GM23338 (cell line): ENCODE measurements at places on chromosomes 12 and 14.
A peak's percentile ranks its signal among the peaks of the same experiment; 100 is the strongest.

- no peak for DNase-seq
Observed at GRCh38 chr14:55927028-55927427, 191.2 kb upstream of the PELI2 start.

- no peak for DNase-seq
Observed at GRCh38 chr14:100052819-100053218, 12.4 kb upstream of the EVL start.

DNA sequence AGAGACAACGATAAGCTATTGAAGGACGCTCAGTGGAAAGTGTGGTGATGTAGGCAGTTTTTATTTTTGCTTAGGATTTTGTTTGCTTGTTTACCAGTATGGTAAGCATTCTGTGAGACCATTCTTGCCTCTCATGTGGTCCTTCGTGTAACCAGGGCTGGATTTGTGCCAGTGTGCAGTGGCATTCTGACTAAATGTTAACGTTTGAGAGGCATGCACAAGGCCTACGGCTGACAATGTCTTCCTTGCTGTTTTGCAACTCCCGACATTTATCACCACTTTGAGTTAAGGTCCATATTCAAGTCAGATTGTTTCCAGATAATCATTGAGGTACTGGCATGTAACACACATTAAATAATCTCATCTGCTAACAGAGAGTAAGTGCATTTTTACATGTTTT lies 102.3 kb upstream of the BCAT1 start:
- DNase-seq: no peak

DNA sequence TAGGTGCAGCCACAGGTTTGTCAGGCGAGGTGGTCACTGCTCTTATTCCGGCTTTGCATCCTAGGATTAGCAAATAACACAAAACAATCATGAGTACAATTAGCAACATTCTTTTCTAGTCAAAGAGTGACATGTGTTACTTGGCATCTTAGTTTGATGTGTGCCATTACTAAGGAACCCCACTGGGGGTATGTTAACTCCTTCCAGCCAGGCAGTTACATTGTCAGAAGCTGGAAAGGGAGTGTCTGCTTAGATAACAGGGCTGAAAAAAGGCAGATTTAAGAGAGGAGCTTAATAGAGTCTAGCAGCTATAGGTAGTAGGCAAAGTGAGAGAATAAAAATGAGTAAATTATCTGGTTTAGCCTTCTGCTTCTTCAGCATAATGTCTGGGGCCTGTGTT lies 30.5 kb upstream of the METAP2 start:
- DNase-seq: peak; percentile 51

- no peak for DNase-seq
Observed at GRCh38 chr14:76830556-76830955, 4.3 kb downstream of the LRRC74A start.

DNA sequence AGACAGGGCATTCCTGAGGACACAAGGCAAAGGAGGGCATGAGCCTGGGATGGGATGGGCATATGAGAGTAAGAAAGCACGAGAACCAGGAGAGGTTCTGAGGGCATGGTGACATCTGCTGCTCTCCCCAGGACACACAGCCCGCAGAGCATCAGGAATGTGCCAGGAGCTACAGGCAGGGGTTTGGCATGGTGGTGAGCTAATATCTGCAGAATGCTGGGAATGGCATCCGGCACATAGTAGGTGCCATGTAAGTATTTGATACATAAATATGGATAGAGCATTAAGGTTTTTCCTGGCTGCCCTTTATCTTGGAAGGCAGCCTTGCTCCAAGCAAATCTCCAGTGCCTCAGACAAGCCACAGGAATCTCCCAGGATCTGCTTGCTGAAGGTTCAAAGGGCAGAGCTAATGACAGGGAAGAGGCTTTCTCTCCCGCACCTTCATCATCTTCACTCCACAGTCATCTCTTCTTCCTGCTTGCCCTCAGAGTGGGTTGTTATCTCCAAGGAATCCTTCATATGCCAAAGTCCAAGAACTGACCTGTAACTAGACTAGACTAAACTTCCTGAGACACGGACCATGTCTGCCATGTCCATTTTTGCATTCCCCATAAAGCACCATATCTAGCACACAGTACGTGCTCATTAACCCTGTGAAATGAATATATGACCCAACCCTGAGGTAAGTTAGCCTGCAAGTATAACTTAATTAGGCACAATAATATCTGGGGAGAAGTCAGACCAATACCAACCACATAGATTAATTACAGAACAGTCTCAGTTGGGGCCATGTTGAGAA lies 62.0 kb upstream of the SCN8A start:
- DNase-seq: peak; percentile 7

DNA sequence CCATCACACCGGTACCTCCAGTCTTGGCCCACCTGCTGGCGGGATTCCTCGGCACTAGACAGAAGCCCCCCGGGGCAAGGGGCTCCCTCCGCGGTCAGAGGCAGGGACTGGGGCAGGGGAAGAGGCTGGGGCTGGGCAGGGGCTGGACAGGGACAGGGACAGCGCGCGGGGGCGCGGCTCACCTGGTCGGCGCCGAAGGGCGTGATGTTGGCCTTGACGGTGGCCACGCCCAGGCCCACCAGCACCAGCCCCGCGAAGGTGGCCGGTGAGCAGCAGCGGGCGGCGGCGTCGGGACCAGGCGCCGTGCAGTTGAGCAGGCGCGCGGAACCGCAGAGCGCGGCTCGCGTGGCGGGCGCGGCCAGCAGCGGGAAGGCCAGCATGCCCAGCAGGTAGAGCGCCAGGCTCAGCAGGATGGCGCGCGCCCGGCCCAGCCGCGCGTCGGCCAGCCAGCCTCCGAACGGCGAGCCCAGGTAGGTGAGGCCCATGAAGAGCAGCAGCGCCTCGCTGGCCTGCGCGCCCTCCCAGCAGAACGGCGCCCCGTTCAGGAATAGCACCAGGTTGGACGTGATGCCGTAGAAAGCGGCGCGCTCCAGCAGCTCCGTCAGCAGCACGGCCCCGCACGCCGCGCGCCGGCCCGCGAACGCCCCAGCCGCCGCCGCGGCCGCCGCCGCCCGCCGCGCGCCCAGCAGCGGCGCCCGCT lies 392 bp downstream of the SLC15A4 start:
- DNase-seq: peak; percentile 39

- DNase-seq: no peak
Observed at GRCh38 chr12:102869571-102869970, 47.5 kb downstream of the PAH start.

DNA sequence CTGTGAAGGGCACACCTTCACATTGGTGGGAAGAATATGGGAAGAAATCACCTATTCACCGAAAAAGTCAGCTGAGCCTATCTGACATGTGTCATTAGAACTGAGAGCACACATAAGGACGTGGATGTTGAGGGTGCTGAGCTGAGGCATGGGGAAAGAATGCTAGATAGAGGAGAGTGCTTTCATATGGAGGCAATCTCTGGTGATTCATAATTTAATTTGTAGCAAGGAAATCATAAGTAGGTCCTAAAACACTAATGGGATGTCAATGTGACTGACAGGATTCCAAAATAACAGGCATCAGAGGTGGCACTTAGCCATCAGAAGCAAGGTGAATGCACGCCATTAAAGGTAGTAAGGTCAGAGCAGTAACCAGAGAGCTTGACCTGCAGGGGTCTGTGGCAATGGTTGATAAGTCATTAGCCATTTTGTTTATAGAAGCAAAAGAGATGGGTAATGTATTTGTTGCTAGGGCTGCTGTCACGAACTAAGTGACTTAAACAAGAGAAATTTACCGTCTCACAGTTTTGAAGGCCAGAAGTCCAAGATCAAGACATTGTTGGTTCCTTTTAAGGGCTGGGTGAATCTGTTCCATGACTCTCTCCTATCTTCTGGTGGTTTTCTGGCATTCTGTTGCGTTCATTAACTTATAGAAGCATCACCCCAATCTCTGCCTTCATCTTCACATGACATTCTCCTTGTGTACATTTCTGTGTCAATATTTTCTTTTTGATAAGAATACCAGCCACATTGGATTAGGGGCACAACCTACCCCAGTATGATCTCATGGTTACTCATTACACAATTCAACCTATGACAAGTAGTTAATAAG lies 69.3 kb downstream of the ANKS1B start:
- DNase-seq: no peak

DNA sequence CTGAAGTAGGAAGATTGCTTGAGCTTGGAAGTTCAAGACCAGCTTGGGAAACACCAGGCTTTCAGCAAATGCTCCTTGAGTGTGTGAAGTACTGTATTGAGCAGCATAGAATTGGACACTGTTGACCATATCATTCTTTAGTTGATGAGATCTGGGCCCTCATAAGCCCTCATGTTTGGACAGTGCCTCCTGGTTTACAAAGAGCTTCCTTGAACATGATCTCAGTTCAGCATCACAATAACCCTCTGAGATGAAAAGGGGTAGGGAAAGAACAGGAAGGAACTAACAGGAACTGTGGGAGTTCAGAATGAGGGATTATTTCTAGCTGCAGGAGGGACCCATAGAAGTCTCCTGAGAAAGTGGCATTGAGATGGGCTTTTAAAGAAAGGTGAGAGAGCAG lies 153.2 kb downstream of the C12orf75 start:
- DNase-seq: no peak

GRCh38 chr14:67644428-67644827 lies 24.7 kb downstream of the ARG2 start:
- DNase-seq: no peak

DNA sequence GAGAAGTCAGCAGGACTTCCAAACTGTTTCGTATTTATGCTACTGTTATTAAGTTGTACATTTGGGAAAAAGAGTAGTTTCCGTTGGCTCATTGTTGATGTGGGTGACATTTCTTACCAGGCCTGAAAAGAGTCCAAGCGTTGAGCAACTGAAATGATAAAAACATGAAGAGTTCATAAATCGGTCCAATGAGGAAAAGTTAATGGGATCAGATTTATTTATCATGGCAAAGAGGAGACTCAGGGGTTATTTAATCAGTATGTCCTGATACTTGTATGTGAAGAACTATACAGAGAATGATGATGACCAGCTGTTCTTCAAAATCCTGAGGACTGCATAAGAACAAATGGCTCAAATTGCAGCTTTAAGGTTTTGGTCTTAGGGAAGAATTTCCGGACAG lies 7.7 kb downstream of the VRK1 start:
- no peak for DNase-seq

GRCh38 chr12:6553051-6553868 lies 2.6 kb downstream of the IFFO1 start:
- no peak for DNase-seq

GRCh38 chr12:27616356-27617142 lies 79.7 kb upstream of the REP15 start:
- no peak for DNase-seq

GRCh38 chr14:96713426-96713825 lies 83.8 kb upstream of the VRK1 start:
- DNase-seq: no peak

- DNase-seq: peak; percentile 70
Observed at GRCh38 chr12:7042842-7043241, 17.7 kb upstream of the C1S start.

DNA sequence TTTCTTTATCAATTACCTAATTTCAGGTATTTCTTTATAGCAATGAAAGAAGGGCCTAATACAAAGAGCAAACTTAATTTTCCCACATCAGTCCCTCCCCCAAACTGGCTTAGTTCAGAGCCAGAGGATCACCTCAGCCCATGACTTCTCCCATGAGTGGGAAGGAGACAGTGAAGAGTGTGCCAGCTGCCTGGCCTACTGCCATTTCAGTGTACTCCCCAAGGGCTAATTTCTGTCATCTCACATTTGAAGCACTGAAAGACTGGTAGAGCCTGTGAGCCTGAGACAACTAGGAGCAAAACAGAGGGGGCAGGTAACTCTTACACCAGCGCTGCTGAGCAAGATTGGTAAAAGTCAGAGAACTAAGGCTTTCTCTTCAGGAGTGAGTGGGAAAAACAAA lies 29.1 kb upstream of the ADAM20 start:
- no peak for DNase-seq

GRCh38 chr12:51643951-51644350 lies 52.9 kb downstream of the SCN8A start:
- no peak for DNase-seq

- no peak for DNase-seq
Observed at GRCh38 chr14:58740379-58740935, 102.7 kb downstream of the DACT1 start.

DNA sequence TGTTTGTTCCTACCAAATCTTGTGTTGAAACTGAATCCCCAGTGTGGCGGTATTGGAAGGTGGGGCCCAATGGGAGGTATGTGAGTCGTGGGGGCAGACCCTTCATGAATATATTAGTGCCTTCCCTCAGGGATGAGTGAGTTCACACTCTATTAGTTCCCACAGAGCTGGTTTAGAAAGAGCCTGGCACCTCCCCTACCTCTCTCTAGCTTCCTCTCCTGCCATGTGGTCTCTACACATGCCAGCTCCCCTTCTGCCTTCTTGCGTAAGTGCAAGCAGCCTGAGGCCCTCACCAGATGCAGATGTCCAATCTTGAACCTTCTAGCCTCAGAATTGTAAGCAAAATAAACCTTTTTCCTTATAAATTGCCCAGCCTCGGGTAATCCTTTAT lies 105.8 kb downstream of the SPTSSA start:
- DNase-seq: no peak

GRCh38 chr12:11776316-11776715 lies 126.8 kb downstream of the ETV6 start:
- no peak for DNase-seq

DNA sequence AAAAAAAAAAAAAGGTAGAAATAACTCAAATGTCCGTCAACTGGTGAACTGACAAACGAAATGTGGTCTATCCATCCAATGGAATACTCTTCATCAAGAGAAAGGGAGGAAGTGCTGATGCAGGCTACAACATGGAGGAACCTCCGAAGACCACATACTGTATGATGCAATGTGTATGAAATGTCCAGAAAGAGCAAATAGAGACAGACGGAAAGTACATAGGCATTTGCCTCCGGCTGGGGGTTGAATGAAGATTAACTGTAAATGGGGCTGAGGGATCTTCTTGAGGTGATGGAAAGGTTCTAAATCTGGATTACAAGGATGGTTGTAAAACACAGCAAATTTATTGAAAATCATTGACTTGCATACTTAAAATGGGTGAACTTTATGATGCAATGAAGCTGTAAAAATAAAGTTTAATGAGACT lies 35.4 kb downstream of the DLK1 start:
- no peak for DNase-seq

DNA sequence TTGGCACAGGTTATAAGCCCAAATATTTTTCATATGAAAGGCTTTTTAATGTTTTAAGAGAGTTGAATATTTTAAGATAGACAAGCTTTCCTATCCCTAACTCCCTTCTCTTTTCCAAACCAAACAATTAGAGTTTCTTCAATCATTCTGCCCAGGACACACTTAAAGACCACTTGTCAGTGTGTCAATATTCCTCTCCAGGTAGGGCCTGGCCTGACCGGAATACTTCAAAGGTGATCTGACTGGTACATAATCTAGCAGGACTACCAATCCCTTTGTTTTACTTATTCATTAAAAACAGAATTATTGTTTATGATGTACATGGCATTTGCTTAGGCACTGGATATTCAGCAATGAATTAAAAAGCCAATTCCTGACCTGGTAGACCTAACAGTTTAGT lies 24.2 kb upstream of the SNRPF start:
- no peak for DNase-seq
